ENCODE measurements at places on chromosomes 6 and 20.

DNA sequence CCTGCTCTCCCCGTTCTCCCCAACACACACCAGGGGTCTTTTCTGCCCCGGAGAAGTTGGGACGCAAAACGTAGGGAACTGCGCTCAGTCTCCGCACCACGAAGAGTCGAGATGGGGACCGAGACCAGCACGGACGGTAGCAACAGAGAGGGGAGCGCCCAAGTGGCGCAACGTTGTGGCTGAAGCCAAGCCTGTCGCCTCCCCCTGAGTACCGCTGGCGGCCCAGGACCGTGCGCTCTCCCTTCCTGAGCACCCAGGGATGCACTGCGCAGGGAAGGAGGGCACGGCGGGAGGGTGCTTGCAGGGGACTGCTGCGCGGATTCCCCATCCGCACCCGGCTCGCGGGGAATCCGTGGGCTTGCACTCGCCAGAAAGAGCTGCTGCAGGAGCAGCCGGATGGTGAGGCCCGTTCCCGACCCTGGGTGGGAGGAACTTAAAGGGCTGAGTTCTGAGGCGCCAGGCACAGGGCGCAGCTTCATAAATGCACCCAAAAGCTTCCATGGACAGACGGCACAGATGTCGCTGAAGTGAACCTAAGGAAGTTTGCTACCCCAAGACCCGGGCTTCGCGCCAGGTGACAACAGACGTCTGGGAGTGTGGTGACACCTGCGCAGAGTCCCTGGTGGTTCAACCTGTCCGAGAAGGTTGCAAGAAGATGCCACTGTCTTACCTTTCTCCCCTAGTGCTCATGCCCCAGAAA, 178.7 kb downstream of the TBXT start:
- no peak for DNase-seq

DNA sequence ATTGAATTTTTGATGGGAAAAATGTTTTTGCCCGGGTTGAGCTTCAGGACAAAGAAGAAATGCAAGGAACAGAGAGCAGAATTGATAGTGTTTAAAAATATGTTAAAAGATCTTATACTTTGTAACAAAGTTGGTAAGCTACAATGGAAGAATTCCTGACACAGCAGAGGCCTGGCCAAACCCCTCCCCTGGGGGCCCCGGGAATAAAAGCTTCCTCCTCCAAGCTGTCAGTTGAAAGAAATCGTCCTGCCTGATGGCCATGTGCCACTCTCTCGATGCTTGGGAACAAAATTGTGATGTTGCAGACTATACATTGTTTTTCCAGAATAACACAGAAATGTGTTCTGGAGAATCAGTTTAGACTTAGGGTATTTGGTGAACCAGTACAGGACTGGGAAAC, 14.2 kb upstream of the TOX2 start:
- no peak for DNase-seq

DNA sequence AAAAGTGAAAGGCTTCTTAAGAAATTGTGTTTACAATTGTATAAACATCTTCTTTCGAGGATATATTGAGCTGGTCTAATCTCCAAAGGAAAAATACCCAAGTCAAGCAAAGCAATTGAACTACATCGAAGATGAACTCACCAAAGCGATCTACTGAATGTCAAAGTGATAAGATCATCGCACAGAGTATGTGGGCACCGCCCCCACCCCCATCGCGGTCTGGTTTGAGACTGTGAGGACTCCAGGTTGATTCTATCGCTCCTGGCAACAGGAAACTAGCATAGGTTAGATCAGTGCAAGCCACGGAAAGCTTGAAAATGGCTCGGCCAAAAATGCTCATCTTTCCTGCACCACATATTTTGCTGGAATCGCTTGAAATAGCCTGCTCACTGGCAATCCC, 133.2 kb upstream of the RPS6KA2 start:
- DNase-seq = no peak

DNA sequence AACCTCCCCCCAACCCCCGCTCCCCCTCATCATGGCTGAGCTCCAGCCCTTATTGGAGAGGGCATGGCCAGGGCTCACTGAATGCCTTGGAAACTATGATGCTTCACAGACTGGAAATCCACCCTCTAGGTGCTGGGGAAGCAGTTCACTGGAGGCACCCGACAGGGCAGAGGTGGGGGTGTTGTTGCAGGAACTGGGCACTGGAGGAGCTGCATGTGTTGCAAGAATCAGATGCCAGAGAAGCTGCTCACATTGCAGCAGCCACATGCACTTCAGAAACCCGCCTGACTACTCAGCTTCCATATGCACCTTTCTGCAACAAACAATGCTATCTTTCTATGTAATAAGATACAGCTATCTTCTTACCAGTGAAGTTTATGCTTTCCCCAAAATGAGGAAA, 7.9 kb upstream of the TBPL1 start:
- no peak for DNase-seq

- no peak for DNase-seq
These were observed 300.1 kb upstream of the SASH1 start for GRCh38 chr6:148042536-148042935.

- DNase-seq = peak; percentile 46
These were observed 5.0 kb downstream of the GCNT2 start for GRCh38 chr6:10526156-10526555.

DNA sequence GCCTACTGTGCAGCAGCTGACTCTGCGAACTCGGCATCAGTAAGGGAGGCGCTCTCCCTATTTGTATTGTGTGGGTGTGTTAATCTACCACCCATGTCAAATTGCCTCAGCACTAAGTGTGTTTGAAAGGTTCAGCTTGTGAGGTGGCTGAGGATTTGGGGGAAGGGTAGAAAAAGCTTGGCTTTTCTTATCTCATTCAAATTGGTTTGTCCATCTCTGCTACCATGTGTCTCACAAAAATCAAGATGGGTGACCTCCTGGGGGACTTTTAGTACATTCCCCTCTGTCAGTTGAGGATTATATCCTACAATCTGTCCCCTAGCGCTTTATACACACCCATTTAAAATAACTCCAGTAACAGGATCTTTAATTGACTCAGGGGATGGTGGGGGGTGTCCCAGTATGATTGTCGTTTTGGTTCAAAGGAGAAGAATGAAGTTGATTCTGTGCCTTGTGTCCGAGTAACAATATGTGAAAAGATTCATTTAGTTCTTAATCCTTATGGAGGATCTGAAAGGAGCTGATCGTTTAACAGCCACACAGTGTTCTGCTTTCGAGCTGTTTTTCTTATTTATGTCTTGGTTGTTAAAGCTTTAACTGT, 609.6 kb downstream of the PKHD1 start:
- DNase-seq = no peak

DNA sequence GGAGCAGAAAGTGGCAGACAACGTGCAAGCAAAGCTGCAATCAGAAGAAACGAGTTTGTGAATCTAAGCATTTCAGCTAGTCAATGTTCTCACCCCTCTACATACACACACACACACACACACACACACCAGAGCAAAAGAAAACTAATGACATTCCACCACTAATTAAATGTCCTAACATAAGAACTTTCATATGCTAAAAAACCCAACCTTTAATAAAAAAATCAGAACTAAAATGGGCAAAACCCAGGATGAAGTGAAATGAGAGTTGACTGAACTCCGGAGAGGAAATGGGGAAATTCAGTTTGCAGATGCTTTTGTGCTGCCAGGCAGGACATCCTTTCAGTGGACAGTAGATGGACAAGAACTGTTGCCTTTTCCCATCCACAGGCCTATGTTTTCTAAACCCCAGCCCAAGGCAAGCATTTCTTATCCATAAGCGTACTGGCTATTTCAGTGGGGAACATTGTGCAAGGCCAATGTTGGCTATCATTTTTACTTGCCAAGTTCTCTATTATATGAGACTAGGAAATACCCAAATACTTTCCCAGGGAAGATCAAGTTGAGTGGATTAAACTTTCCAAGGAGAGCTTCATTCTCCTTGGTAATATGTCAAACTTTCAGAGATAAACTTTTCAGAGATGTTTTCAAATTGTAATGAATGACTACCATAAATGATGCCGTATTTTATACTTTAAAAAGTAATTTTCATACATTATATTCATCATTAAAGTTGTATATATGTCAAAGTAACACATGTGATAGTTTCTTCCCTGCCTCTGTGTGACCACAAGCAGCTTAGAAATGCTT, 27.3 kb downstream of the RIN2 start:
- DNase-seq = no peak

GRCh38 chr6:37088897-37089296, 81.1 kb upstream of the PIM1 start:
- no peak for DNase-seq

GRCh38 chr20:25622049-25622448, 1.8 kb downstream of the NANP start:
- no peak for DNase-seq

- DNase-seq = no peak
These were observed 10.6 kb upstream of the MRPS10 start for GRCh38 chr6:42228305-42228704.

DNA sequence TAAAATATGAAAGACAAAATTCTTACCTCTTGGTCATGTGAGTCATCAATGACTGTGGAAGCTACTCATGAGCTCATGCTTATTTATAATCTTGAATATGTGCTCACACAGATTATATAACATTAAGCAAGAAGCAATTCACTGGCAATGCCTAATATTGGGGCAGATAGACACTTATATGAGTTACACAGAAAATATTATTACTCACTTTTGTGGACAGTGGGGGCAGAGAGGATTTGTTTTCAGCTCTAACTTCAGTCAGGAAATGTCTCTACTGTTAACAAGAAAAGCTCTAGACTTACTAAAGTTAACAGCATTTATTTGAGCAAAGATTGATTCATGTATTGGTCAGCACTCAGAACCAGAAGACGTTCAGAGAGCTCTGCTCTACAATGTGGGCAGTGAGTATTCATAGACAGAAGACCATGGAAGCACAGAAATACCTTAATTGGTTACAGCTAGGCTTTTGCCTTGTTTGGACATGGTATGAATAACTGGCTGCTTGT, 85.8 kb upstream of the AHI1 start:
- DNase-seq = no peak

- no peak for DNase-seq
These were observed 4.9 kb downstream of the BTBD3 start for GRCh38 chr20:11922561-11922960.

DNA sequence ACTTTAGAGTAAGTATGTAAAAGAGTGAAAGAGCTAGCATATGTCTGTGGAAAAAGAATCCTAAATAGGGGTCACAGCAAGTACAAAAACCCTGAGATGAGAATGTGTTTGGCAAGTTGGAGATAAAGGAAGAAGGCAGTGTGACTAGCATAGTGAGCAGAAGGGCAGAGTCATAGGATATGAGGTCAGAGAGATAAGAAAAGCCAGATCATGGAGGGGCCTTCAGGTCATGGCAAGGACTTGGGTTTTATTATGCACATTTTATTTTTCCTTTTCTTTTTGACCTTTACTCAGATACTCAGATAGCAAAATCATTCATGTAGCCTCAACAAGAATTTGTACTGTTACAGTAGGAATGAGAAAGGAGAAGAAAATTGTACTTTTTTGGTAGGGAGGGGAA, 138.0 kb downstream of the GJA1 start:
- no peak for DNase-seq

GRCh38 chr6:90654166-90654565, 67.3 kb upstream of the MAP3K7 start:
- DNase-seq = no peak

DNA sequence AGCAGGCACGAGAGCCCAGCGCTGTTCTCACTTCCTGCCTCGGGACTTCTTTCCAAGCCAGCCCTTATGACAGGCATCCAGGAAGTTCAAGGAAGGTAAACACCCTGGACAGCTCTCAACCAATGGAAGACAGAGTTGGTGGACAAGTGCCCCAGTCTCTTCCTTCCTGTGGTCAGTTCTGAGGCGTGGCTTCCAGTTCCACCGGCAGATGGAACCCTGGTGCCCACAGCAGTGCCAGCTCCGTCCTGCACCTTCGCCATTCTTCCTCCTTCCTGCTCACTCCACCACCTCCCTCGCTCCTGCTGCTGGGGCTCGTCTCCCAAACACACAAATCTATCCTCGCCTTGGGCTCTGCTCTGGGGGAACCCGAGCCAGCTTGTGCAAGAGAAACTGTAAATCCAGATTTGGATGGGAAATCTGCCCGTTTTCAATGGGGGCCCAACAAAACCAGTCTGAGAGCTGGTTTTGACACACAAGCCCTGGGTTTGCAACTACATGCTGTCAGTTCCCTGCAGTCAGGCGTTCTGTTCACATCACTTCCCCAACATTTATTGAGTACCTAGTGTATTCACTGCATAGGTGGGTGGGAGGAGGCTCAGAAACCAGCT, 162.7 kb downstream of the GRM4 start:
- DNase-seq = no peak

- DNase-seq = peak; percentile 35
These were observed 13.4 kb downstream of the SNX14 start for GRCh38 chr6:85580118-85580877.

- DNase-seq = no peak
These were observed 958.2 kb upstream of the ADGRB3 start for GRCh38 chr6:67676892-67677291.

DNA sequence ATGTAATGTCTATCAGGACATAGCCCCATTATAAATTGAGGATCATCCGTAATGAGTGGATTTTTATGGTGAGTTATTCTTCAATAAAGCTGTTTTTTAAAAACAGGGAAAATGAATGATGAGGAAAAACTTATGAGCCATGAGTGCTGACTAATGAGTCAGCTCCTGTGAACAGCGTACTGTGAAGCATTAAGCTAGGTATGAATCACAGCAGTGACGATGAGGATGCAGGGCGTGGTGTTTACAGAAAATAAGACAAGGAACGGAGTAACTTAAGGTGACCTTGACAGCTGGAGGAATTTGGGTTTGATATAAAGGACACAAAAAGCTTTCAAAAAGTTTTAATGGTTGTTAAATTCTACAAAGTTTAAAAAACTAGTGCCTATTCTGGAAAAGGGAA, 96.3 kb downstream of the FOXF2 start:
- DNase-seq = peak; percentile 69

- DNase-seq = no peak
These were observed 403.7 kb downstream of the CDH26 start for GRCh38 chr20:60361761-60362395.

GRCh38 chr6:82741996-82742385, 323.6 kb downstream of the UBE3D start:
- DNase-seq = no peak

DNA sequence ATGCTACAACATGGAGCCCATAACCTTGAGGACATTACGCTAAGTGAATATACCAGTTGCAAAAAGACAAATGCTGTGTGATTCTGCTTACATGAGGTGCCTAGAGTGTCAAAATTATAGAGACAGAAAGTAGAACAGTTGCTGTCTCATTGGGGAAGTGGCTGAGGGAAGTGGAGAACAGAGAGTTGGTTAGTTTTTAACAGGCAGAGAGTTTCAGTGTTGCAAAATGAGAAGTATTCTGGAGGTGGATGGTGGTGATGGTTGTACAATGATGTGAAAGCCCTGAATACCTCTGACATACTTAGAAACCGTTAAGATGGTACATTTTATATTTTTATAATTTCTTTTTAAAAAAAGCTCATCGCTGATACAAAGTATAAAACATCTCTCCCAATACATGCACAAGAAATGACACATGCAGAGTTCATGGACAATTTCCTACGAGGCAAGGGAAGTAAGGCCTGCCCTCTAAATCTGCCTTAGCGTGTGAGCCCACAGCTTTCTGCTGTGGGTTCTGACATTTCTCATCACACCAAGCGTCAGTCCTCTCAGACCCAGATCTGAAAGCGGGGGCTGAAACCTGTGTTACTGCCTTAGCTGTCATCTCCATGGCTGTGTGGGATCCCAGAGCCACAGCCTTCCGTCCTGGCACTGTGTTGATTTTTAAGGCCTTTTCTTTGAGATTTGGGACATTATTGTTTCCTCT, 126.0 kb downstream of the RNASET2 start:
- DNase-seq = no peak
